Activated naive CD4-positive, alpha-beta T cell treated with anti-CD3 and anti-CD28 coated beads for 36 hours (primary cell): ENCODE measurements at places on chromosomes 3 and 15.

- no peak for DNase-seq
These were observed 128.1 kb upstream of the GRM7 start for GRCh38 chr3:6732807-6733206.

- no peak for DNase-seq
These were observed 140.9 kb downstream of the CHSY1 start for GRCh38 chr15:101110681-101111569.

DNA sequence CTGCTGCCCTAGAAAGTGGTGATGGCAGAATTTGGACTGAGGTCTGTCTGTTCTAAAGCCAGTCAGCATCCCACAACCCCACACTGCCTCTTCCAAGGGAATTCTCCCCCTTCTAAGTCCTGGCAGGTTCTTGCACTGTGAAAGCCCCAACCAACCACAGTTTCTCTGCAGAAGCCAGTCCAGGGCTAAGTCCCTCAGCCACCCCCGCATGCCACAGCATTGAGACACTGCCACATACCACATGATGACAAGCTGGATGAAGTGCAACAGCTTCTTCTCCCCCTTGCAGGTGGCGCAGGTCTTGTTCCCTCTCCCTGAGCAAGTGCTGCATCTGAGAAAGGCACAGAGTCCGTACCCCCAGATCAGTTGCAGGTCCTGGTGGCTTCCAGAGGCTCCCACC is 18.6 kb downstream of the SSUH2 start:
- DNase-seq = no peak

- DNase-seq = no peak
These were observed 411.7 kb downstream of the NAALADL2 start for GRCh38 chr3:175270866-175271265.

DNA sequence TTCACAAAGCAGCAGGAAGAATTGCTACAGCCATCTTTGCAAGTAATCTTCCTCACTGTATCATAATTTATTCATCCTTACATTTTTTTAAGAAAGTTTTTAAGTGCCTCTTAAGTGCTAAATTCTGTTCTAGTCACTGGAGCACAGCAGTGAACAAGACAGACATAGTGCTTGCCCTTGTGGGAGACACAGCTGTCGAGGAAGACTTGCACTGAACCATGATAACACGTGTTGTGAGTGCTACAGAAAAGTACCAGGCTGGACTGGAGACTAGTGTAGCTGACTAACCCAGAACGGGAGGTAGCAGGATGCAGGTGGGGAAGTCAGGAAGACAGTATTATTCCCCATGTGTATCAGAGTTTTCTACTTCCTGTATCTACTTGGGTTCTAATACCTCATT is 300.6 kb downstream of the TBL1XR1 start:
- DNase-seq = no peak

DNA sequence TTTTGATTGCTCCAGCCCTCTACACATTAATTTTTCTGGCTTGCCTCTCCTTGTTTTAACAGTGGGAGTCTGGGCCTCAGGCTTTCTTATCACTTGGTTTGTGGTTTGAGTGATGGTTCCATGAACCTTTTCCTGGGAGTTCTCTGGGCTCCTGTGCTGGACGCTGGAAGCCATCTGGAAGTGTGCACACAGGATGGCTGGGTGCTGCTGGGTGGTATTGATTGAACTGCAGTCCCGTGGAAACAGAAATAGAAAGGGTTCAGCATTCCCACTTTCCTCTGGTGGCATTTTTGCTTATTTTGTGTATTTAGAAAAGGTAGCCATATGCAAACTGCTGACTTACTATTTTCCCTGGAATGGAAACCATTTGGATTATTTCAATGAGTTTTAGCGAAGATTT is 25.6 kb downstream of the MITF start:
- no peak for DNase-seq

DNA sequence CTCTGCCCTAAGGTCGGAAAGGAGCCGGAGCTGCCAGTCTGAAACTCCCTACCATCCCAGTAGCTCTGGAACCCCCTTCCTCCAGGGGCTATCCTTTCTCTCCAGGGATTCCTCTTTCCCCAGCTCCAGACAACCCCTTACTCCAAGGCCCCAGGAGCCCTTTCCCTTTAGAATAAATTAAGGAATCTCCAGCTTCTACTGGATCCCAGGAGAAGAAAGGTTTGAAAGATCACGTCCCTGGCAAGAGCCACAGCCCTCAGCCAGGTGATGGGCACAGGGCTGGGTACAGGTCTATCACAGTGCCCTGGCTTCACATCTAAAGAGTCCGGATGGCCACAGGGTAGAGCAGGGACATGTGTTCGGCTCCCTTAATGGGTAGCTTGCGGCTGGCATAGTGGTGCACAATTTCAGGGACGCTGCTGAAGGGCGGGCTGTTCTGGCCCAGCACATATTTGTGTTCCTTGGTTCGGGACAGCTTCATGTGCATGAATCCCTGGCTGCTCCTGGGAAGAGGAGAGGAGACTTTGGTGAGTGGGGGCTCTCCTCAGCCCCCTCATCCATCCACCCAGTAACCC is 20.0 kb downstream of the SHF start:
- no peak for DNase-seq

GRCh38 chr3:154214306-154214705 is 93.1 kb downstream of the ARHGEF26 start:
- DNase-seq = no peak

GRCh38 chr15:43795997-43796396 is 3.9 kb downstream of the SERF2 start:
- DNase-seq = no peak

DNA sequence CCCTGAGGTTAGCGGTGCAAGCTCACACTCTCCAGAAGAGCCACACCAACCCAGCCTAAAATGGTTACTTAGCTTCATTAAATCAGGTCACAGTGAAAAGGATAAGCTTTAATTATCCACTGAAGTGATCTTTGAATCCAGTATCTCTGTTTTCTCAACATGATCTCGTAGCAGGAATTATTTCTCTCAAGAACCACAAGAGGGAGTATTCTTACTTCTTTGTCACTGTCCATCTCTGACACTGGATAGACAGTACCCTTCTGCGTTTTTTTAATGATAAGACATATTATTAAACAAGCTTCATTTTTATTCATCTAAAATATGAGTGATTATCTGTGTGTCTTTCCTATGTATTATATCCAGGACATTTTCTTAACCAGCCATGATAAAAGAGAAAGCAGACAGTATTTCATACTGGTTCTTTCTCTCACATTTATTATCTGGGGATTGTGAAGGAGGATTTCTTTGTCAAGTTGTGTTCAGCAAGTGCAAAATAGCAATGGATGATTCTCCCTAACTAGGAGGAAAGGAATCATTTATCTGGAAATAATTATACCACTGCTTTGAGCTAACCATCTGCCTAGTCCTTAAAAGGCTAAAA is 105.4 kb upstream of the CCDC54 start:
- no peak for DNase-seq

DNA sequence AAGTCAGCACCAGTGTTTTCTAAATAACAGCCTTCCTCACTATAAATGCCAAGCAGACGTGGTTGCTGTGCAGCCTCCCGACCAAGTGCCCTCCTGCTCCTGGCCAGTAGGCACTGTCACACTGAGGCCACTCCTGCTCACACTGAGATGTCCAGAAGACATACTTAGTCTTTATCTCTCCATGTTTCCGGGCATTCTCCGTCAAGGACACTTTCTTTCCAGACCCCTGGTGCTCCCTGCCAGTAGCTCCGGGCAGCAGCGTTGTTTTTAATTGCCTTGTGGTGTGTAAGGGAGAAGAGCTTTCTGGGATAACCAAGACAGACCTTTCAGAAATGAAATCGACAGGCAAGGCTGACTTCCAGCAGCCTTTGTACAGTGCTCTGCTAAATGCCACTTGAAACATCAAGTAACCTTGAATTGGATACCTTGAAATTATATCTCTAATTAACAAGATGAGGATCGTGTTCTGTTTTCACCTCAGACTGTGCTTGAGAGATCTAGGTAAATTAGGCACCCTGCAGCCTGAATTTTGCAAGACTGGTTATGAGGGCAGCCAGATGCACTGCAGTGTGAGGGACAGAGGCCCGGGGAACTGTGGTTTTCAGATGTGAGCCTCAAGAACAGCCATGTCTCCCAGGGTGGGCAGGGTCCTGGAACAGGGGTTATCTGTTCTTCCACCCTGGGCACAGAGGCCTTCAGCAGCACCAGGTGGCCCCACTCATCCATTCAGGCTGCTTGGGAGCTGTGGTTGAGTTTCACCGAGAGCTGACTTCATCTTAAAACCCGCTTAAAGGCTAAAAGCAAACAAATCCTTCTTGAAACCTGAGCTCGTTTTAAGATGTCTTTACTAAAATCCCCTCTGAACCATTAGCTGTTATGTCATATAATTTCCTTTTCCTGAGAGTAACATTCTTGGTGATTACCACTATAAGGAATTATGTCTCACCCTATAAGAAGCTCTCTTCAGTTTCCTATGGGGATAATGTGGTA is 105.5 kb upstream of the IL12A start:
- DNase-seq = no peak

GRCh38 chr3:111802163-111802625 is 56.9 kb upstream of the PHLDB2 start:
- no peak for DNase-seq

DNA sequence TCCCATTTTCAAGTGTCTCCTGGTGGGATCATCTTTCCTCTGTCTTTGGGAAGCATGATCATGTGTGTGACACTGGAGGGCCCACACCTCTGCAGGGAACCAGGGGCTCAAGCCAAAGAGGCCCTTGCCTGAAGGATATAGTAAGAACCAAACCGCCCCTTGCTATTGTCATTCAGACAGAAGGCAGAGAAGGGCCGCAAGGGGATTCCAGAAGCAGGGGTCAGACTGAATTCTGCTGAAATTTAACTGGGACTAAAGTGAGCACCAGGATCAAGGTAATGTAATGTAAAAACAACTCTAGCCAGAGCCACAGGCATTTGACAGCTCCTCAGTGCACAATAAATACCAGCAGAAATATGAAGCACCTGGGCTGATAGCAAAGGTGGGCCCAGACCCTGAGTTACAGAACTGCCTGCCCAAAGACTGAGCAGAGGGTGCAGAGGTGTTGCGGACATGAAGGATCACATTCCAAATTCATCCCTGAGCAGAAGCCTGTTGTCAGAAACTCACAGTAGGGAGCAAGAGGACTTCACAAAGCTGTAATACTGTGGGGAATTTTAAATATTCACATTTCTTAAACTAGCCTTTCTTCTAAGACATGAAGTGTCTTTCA is 46.0 kb upstream of the RASGRF1 start:
- DNase-seq = no peak

GRCh38 chr3:188722963-188723362 is 448.8 kb upstream of the TPRG1 start:
- no peak for DNase-seq
